Pancreas (tissue), 10 donors: ENCODE measurements at places on chromosomes 11 and 22. TPM values are rescaled to one million over a fixed set of nuclear protein-coding genes. Genes with fewer than 3 reads are reported as not detected.

The KRTAP5-1 gene
- not detected for total RNA-seq

The AIFM3 gene
- total RNA-seq: 0.79 TPM

DNA sequence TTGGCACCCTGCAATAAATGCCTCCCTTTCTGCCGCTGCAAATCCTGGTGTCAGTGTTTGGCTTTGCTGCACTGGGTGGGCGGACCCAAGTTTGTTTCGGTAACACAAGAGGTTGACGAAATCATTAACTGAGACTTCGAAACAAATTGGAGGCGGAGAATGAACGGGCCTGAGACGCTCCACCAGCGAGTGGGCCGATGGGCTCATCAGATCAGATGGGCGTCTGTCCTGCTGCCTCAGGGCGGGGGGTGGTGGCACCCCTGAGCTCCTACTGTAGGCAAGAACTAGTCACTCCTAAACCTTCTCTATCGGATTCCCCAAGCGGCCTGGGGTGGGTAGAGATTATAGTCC, 918 bp upstream of the CAPN5 start:
- peak overlapping the region; percentile 75 for H3K27ac ChIP-seq
- no peak overlapping the region for H3K4me3 ChIP-seq
- no peaks in the 10 kb centered on the region for H3K27me3 ChIP-seq
- no peak for DNase-seq
- H3K4me1 ChIP-seq: no peaks in the 10 kb centered on the region

- H3K4me3 ChIP-seq: no peak overlapping the region
- H3K4me1 ChIP-seq: no peaks in the 10 kb centered on the region
- H3K36me3 ChIP-seq: no peaks in the 10 kb centered on the region
- H3K27me3 ChIP-seq: no peaks in the 10 kb centered on the region
- no peak overlapping the region for H3K27ac ChIP-seq
- DNase-seq: no peak
Measured at GRCh38 chr11:37199082-37199481, 601.0 kb upstream of the RAG2 start.

DNA sequence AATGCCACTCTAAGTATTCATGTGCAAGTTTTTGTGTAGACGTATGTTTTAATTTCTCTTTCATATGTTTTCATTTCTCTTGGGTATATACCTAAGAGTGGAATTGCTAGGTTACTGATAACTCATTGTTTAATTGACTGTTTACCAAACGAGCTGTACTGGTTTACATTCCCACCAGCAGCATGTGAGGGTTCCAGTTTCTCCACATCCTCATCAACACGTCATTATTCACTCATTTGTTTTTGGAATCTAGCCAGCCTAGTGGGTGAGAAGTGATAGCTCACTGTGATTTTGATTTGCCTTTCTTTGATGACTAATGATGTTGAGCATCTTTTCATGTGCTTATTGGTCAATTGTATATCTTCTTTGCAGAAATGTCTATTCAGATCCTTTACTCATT, 4.0 kb downstream of the ANKRD13D start:
- peaks cover 3% of the 10 kb centered on the region for H3K4me1 ChIP-seq

The MPEG1 gene
- total RNA-seq: 0.51 TPM

- peak; percentile 90 for DNase-seq
- peak within 1 kb of the TSS; percentile 81 for H3K4me3 ChIP-seq
- no peaks in the 10 kb centered on the region for H3K36me3 ChIP-seq
- H3K4me1 ChIP-seq: no peaks in the 10 kb centered on the region
- peak within 1 kb of the TSS; percentile 98 for H3K27ac ChIP-seq
- H3K27me3 ChIP-seq: no peaks in the 10 kb centered on the region
Measured at GRCh38 chr11:45146072-45147016, at the start of gene PRDM11. PRDM11 (plus strand) TSS chr11:45146639; CDS start chr11:45181767, 35,128 bp downstream.

DNA sequence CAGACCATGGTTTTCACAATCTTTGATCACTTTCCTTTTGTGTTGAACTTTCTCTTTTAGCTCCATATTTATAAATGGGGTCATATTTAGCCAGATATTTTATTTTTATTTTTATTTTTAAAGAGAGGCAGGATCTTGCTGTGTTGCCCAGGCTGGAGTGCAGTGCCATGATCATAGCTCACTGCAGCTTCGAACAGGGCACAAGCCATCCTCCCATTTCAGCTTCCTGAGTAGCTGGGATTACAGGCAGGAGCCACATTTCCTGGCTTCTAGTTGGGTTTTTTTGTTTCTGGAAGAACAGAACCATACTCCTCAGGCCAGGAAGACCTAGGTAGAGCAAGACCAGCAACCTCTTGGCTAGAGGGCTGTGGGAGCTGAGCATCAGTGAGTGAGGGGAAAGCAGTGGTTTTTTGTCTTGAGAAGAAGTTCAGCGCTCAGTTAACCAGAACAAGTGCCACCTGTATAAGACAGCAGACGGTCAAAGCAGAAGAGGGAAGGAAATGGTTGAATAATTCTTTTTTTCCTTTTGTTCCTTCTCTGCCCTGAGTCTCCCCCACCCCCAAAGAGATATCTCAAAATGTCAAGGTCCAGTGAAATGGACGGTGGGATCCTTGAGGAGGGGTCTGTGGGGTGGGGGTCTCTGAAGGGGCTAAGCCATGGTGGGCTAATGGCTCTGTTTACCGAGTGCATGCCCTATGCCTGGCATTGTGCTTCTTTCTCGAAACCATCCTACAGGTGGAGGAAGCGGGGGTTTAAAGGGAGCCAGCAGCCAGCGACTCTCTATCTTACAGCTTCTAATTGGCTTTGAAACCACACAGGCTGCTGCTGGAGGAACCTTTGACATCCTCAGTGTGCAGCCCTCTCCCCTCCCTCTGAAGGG, 63.0 kb downstream of the PTPRJ start:
- H3K27ac ChIP-seq: no peak overlapping the region
- no peaks in the 10 kb centered on the region for H3K27me3 ChIP-seq
- no peaks in the 10 kb centered on the region for H3K36me3 ChIP-seq
- H3K4me3 ChIP-seq: no peak overlapping the region
- DNase-seq: no peak
- H3K4me1 ChIP-seq: no peaks in the 10 kb centered on the region

The PLEKHA7 gene
- total RNA-seq: 14.9 TPM

The NAALADL1 gene
- total RNA-seq: 2.7 TPM

GRCh38 chr11:108498816-108499408, 728 bp upstream of the POGLUT3 start:
- H3K27me3 ChIP-seq: no peaks in the 10 kb centered on the region
- peaks cover 8% of the 10 kb centered on the region for H3K4me1 ChIP-seq
- peak overlapping the region; percentile 73 for H3K4me3 ChIP-seq
- no peak for DNase-seq
- H3K27ac ChIP-seq: peak overlapping the region; percentile 85

DNA sequence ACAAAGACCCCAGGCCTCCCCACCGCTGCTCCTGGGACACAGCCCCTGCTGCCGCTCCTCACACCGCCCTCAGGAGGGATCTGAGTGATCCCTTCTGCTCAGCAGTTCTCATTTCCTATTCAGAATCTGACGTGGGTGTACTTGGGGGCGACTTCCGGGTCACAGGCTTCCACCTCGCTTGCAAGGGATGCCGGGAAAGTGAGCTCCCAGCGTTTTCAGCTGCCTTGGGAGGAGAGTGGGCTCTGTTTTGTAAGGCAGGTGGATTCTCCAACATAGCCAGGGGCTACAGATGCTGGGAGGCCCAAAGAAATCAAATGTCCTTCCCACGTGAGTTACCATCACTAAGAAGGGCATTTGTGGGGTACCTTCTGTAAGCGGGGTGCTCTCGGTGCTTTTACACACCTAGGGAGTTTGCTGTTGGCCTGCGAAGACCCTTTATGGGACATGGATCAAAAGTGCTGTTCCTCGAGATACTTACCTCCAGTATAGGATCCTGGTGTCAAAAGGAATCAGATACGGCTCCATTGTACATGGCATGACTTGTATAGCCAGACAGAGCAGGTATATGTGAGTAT, 9.7 kb upstream of the LRRC10B start:
- DNase-seq: no peak
- H3K27me3 ChIP-seq: no peaks in the 10 kb centered on the region
- H3K27ac ChIP-seq: no peak overlapping the region
- no peaks in the 10 kb centered on the region for H3K36me3 ChIP-seq
- no peaks in the 10 kb centered on the region for H3K4me1 ChIP-seq
- H3K4me3 ChIP-seq: no peak overlapping the region

DNA sequence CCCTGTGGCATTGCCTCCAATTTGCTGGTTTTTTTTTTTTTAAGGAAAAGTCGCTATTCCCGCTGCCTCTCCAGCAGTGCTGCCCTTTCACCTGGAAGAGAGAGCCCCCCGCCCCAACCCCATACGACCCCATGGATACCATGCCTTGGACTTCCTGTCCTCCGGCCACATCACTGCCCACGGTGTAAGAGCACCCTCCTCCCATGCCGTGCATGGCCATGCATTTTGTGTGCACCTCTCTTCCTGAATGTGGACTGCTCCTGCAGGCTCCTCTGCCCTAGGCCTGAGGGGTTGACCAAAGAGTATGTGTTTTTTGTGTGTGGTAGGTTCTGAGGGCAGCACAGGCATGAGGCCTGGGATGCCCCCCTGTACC, 65.6 kb upstream of the SPON1 start:
- no peak overlapping the region for H3K27ac ChIP-seq
- H3K4me1 ChIP-seq: no peaks in the 10 kb centered on the region
- H3K27me3 ChIP-seq: no peaks in the 10 kb centered on the region
- no peak for DNase-seq
- no peaks in the 10 kb centered on the region for H3K36me3 ChIP-seq

DNA sequence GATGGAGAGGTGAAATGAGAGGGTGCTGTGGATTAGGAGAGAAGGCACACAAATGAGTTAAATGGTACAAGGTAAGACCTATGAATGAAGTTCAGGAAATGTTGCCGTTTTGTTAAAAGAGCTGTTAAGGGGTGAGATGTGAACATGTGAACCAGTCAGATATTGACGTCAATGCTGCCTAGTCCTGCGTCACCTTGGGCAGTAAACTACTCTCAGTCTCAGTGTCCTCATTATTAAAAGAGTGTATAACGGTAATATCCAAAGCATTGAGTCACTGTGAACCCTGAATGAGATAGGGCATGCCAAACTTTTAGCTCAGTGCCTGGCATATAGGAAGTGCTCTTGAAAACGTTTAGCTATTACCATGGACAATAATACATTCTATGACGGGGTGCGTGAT, 32.4 kb upstream of the SORL1-AS1 start:
- no peaks in the 10 kb centered on the region for H3K4me1 ChIP-seq
- H3K27ac ChIP-seq: no peak overlapping the region
- no peaks in the 10 kb centered on the region for H3K36me3 ChIP-seq
- no peaks in the 10 kb centered on the region for H3K27me3 ChIP-seq
- DNase-seq: no peak

The ANGPTL5 gene
- 0.14 TPM for total RNA-seq

DNA sequence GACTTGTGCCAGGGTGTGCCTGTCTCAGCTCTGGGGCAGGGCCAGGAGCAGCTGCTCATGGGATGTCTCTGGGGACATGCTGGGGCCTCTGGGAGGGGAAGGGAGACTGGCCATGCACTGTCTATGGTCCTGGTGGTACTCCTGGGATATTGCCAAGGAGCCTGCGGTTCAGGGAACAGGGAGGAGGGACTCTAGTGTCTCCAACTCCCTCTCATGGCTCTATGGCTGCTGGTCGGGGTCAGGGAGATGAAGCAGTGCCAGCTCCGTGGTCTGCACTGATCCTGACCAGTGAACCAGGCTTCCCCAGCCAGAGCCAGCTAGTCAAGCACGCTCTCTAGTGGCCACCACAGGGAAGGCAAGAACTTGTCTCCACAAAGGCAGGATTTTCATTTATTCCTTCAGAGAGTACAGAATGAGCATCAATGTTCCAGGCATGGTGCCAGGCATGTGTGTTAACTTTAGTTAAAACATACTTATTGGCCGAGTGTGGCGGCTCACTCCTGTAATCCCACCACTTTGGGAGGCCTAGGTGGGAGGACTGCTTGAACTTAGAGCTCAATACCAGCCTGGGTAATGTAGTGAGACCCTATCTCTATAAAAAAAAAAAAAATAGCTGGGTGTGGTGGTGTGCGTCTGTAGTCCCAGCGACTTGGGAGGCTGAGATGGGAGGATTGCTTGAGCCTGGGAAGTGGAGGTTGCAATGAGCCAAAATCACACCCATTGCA, 2.5 kb upstream of the BEST1 start:
- peak; percentile 88 for DNase-seq
- H3K27me3 ChIP-seq: no peaks in the 10 kb centered on the region
- H3K27ac ChIP-seq: no peak overlapping the region

The MOGAT2 gene
- not detected for total RNA-seq

- no peaks in the 10 kb centered on the region for H3K4me1 ChIP-seq
- no peak overlapping the region for H3K4me3 ChIP-seq
- no peaks in the 10 kb centered on the region for H3K27me3 ChIP-seq
- no peak overlapping the region for H3K27ac ChIP-seq
- no peaks in the 10 kb centered on the region for H3K36me3 ChIP-seq
Measured at GRCh38 chr11:65060913-65061408, 2.6 kb upstream of the NAALADL1 start.

DNA sequence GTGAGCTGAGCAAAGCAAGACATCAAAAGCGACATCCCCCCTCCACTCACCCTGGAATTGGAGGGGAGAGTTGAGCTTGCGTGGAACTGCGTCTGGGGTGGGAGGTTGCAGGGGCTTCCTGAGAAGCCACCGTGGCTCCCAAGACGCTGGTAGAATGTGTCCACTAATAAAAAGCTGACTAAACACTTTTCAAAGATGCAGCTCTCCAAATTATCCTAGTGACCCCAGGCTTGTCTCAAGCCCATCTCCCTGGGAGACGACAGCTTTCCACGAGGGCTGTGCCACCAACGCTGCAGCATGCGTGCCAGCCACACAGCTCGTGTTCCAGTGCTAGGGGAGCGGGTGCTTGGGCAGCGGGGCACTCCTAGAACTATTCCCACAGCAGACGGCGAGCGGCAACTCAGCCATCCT, 6.3 kb upstream of the GAL start:
- DNase-seq: no peak
- no peaks in the 10 kb centered on the region for H3K27me3 ChIP-seq
- H3K4me3 ChIP-seq: no peak overlapping the region
- H3K27ac ChIP-seq: no peak overlapping the region

The RFPL3 gene
- not detected for total RNA-seq

The DDIAS gene
- 0.62 TPM for total RNA-seq

- H3K27me3 ChIP-seq: no peaks in the 10 kb centered on the region
- no peak within 1 kb of the TSS for H3K27ac ChIP-seq
- peak; percentile 70 for DNase-seq
Measured at GRCh38 chr22:37244114-37244921, at the start of gene RAC2. RAC2 (minus strand) TSS chr22:37244269; CDS start chr22:37244148, 121 bp downstream.

The GNAZ gene
- 2.2 TPM for total RNA-seq
